Activated T-cell treated with anti-CD3 and anti-CD28 coated beads, Interleukin-2, amount 50 U/mL, for 72 hours (primary cell): ENCODE measurements at places on chromosomes 5 and 9. TPM values are rescaled to one million over a fixed set of nuclear protein-coding genes. Genes with fewer than 3 reads are reported as not detected.
A peak's percentile ranks its signal among the peaks of the same experiment; 100 is the strongest.

The FGF10 gene
- not detected for total RNA-seq

The MINAR2 gene
- total RNA-seq: not detected

GRCh38 chr5:36728697-36729543 lies 122.5 kb downstream of the SLC1A3 start:
- no peak overlapping the region for H3K27ac ChIP-seq
- DNase-seq: peak; percentile 4
- no peaks in the 10 kb centered on the region for H3K27me3 ChIP-seq
- peak overlapping the region; percentile 22 for H3K4me3 ChIP-seq
- H3K36me3 ChIP-seq: peaks cover 1% of the 10 kb centered on the region

- no peaks in the 10 kb centered on the region for H3K36me3 ChIP-seq
- no peak overlapping the region for H3K4me3 ChIP-seq
- H3K27me3 ChIP-seq: no peaks in the 10 kb centered on the region
- DNase-seq: no peak
- peaks cover 7% of the 10 kb centered on the region for H3K4me1 ChIP-seq
- H3K27ac ChIP-seq: no peak overlapping the region
Measured at GRCh38 chr9:130781569-130781968, 53.5 kb upstream of the ABL1 start.

DNA sequence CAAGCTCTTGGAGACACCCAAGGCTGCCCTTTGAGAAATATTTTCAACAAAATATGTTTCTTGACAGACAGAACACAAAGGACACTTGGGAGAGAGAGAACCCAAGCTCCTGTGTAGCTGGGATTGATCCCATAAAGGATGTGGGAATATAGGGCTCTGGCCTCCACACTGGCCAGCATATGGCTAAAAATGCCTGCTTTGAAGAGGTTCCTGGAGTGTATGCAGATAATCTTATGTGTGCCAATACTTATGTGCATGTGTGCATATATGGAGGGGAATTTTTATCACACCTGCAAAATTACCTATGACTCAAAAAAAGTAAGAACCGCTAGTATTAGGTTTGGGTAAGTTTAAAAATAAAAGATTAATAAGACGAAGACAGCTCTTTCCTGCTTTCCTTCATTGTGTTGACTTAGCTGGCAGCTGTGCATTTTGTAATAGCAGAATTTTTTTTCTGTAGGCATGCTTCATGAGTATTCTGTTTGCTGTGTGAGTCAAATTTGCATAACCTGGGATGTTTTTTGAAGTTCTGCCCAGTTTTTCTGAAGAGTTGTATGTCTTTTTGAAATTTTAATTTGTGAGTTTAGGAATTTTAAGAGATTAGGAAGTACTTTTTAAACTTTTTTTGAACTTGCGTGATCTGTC lies 42.6 kb downstream of the HACD4 start:
- peaks cover 13% of the 10 kb centered on the region for H3K36me3 ChIP-seq
- H3K27ac ChIP-seq: no peak overlapping the region
- H3K4me1 ChIP-seq: no peaks in the 10 kb centered on the region
- H3K27me3 ChIP-seq: no peaks in the 10 kb centered on the region

- no peak overlapping the region for H3K27ac ChIP-seq
- DNase-seq: no peak
- no peaks in the 10 kb centered on the region for H3K36me3 ChIP-seq
- no peaks in the 10 kb centered on the region for H3K4me1 ChIP-seq
- H3K27me3 ChIP-seq: no peaks in the 10 kb centered on the region
- no peak overlapping the region for H3K4me3 ChIP-seq
Measured at GRCh38 chr5:1474183-1474839, 29.1 kb upstream of the SLC6A3 start.
